PC-3 (cell line): ENCODE measurements at places on chromosomes 7 and 10. TPM values are rescaled to one million over a fixed set of nuclear protein-coding genes. Genes with fewer than 3 reads are reported as not detected.
A peak's percentile ranks its signal among the peaks of the same experiment; 100 is the strongest.

DNA sequence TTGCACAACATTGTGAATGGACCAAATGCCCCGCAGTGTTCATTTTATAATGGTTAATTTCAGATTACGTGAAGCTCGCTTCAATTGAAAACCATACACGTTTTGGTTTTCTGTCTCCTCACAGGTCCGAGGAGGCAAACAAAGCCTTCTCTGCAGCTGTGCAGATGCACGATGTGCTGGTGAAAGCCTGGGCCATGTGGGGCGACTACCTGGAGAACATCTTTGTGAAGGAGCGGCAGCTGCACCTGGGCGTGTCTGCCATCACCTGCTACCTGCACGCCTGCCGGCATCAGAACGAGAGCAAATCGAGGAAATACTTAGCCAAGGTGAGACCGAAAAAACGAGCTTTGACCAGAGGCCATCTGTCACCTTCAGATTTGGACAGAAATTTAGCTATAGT is 110.3 kb downstream of the TRRAP start:
- no peak for DNase-seq

DNA sequence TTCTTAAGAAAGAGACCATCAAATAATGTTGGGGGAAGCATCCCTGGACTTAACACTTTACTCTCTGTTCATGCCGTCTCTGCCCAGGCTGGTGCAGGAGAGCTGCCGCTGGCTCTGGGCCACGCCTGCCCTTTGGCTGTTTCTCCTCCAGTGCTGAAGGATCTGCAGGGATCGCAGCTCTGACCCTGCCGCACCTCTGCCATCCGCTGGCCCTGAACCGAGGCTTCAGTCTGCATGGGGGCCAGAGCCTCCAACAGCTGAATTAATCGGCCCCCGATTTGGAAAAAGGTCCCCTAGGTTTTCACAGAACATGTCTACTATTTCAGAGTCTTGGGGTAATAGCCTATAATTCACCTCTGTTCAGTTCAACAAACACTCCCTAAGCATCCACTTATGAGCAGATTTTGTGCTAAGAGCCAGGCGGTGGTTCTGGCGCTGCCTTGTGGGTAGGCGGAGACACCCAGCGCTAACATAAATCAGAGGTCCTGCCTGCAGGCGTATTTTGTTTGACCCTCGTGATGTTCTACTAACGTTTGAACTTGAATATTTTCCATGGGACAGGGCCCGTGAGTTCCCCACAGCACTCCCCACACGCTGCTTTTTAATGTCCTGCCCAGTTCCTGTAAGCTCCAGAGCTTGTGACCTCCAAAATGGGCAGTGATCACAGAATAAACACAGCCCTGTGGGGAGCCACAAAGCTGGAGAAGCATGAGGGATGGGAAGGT is 99.0 kb downstream of the DYNC2I1 start:
- no peak for DNase-seq

DNA sequence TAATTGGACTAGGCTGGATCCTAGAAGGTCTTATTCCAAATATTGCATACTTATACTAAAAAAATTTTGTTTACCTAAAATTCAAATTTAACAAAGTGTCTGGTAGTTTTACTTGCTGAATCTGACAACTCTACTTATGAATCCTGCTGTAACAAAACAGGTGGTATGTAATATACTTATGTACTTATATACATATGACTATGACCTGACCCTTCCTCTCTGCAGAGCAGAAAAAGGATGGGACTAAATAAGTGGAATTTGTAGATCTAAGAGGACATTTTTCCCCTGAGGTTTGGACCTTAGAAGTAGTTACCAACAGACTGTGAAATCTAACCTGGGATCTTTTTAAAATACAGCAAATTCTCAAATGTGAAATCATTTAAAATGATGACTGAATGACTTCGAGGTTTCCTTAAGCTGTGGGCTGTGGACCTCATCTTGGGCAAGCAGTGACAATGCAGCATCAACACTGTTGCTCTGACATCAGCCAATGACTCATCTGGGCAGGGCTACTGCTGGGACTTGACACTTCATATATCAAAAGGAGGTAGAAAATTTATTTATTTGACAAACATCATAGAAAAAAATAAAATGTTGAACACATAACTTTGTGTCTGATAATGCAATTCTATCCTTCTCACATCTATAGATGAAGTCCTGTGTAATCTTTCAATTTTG is 73.6 kb downstream of the RELN start:
- peak; percentile 49 for DNase-seq

DNA sequence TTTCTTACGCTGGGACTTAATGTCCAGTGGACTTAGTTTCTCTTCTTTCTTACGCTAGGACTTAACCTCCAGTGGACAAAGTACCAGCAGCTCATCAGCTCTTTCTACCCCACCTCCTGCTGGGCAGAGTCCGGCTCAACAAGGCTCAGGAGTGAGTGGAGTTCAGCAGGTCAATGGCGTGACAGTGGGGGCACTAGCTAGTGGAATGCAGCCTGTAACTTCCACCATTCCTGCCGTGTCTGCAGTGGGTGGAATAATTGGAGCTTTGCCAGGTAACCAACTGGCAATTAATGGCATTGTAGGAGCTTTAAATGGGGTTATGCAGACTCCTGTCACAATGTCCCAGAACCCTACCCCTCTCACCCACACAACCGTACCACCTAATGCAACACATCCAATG is 199.7 kb downstream of the MLLT10 start:
- DNase-seq: no peak

- no peak for DNase-seq
Observed at GRCh38 chr7:33237036-33237435, 107.7 kb downstream of the BBS9 start.

DNA sequence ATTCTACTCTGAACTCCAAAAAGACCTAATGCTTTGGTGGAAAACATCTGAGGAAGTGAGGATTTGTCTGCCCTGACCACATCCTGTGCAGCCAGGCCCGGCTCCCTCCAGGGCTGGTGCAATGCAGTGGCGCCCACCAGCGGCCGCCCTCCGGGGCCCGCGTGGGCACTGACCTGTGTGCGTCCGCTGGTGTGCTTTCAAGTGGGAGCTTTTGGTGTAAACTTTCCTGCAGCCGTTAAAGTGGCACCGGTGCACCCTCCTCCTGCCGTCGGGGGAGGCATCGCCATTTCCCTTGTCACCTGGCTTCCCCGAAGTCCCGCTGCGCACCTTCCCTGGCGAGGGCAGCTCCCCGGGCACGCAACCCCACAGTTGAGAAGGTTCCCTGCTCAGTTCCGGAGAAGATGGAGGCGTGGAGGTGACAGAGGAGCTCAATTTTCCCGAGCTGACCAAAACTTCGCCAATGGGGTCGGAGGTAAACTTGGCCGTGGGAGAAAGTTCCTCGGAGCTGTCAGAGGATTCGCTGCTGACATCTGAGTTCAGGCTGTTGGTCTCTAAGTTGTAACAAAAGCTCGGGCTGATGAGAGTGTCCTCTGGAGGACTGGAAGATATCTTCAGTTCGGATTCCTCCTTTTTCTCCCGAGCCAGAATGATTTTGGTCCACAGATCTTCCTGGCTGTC is 3.4 kb downstream of the KLF6 start:
- peak; percentile 34 for DNase-seq

The NRCAM gene
- total RNA-seq: not detected in 2 replicates
